Hippocampal formation (tissue), 2 donors: ENCODE measurements at places on chromosomes 7 and 10.

DNA sequence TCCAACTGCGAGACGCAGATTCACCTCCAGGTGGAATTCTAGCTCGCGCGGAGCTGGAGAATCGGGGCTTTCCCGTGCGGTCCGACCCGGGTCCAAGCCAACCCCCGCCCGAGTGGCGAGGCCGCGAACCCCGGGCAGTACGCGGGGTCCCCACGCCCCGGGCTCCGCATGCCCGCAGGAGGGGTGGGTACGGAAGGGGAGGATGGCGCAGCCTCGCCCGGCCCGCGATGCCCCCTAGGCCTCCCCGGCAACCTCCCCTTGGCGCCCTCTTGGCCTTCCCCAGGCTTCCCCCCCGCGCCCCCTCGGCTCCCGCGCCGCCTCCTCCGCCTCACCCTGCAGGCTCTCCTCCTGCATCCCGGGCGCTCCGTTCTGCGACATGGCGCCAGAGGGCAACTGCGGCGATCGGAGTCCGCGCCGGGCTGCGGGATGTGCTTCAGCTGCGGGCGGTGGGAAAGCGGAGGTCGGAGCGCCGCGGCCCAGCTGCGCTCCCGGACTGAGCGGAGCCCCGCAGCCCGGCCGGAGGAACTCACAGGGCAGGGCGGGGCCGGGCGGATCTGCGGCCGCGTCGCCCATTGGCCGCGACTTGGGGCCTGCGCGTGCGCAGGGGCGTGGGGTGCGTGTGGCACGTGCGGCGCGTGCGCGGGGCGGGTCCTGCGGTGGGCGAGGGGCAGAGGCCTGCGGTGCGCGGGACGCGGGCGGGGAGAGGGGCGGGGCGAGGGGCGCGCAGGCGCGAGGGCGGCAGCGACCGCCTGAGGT is at the start of gene BNIP3:
Gene BNIP3 (minus strand): TSS at position 495 of the 756 bp plus-strand sequence. CDS start 117 bp downstream, at position 378.
- peak; percentile 88 for DNase-seq

DNA sequence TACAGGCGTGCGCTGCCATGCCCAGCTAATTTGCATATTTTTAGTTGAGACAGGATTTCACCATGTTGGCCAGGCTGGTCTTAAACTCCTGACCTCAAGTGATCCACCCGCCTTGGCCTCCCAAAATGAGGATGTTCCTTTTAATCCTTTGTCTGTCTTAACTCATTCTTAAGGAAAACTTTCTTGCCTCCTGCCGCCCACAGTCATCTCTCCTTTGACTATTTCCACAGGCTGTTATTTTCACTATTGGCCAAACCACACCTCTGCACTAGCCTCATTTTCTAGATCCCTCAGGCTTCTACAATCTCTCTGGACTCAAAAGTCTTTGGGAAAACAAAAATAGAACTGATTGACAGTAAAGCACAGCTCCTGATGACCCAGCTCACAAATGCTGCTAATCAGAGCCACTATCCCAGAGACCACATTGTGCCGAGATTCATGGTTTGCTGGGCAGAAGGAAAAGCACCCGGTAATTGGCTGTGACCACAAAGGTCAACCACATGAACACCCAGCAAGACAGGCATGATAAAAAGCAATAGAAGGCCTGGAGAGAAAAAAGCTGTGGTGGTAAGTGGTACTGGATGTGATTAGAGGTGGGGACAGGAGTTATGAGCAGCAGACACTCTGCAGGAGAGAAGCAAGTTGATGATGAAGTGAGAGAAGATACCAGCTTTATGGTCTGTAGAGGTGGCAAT is 44.1 kb upstream of the ZNRF2 start:
- DNase-seq = no peak

GRCh38 chr10:37125191-37125732 is at the start of gene ANKRD30A:
Gene ANKRD30A (plus strand): TSS chr10:37125598. CDS start chr10:37125788, 190 bp downstream.
- DNase-seq = no peak

DNA sequence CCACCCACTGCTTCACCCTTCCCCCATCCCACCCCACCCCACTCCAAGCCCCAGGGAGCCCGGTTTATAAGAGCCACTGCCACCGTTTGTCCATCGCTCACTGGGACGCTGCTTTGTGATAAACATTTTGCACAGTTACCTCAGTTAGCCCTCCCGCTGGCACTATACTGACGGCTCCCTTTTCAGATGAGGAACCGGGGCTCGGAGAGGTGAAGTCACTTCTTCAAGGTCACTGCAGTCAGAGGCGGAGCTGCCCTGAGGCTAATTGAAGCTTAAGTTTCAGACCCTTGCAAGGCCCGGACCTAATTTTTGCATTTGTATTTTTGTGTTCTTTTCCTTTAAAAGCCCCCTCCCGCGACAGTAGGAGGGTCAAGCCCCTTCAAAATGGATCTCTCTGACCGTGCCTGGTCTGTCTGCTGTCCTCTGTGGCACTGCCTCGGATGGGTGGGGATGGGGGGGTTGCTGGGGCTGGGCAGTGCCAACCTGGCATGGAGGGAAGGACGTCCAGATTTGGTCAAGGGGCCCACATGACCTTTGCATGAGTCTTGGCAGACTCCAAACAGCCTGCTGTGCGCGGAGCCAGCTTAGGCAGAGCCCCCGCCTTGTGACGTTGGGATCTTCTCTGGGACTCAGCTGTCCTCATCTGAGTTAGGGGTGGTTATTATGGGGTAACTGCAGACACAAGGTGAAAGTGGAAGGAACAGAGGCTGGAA is 17.7 kb upstream of the NODAL start:
- DNase-seq = no peak

GRCh38 chr7:20521243-20521642 is 94.2 kb upstream of the ABCB5 start:
- DNase-seq = no peak

GRCh38 chr10:126465771-126466170 is 77.5 kb upstream of the ADAM12 start:
- no peak for DNase-seq

DNA sequence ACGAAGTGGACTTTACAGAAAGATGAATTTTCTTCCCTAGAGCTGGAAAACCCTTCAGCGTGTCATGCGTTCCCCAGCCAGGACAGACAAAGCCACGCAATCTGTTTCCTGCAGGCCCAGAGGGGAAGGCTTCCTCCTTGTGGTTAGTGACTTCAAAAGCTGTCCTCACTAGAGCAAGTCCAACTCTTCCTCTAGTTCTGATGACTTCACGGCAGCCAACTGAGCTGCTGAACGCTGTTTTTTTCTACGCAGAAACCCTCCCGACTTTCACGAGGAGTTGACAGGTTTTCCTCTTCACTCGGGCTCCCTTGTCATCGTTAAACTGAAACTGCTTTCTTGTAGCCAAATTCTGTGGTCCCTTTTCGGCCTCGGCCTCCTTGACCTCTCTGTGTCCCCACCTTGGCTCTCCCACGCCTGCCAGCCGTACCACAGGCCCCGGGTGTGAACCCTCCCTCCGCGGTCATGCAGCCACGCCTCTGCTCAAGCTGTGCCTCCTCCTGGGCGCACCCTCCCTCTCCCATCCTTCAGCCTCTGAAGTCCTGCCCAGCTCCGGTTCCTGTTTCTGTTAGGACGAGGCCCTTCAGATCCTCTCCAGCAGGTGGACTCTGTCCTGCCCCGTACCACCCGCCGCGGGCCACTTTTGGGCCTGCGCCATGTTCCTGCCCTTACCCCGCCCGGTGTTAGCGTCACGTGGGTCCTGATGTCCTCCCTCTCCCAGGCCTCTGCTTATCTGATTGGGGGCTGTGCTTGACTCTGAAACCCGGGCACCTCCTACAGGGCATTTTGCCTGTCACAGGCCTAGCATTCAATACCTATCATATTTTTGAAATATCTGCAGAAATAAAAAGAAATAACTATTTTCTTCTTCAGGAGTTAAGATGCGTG is 39.3 kb downstream of the CUX1 start:
- peak; percentile 40 for DNase-seq

DNA sequence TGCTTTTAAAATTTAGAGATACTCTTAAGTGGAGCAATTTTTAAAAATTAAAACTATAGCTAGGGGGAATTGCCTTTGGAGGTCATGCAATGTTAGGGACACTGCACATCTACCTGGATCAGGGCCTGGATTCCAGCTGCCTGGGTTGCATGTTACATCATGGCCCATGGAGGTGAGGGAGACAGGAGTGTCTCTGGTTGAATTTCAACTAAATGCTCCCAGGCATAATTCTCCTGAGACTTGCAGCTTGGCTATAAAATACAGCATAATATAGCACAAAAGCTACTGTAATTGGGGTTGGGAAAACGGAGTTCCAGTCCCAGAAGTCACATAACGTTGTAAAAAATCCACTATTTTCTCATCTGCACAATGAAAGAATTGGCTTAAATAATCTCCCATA is 782.5 kb downstream of the LRMDA start:
- no peak for DNase-seq
